ENCODE measurements at places on chromosomes 1 and 21. TPM values are rescaled to one million over a fixed set of nuclear protein-coding genes. Genes with fewer than 3 reads are reported as not detected.

SLC2A5 gene
- 0.11 TPM for total RNA-seq

FCRLB gene
- total RNA-seq, result 6.0 TPM

S100A3 gene
- total RNA-seq, result not detected

GRCh38 chr21:42266971-42267556 is 48.1 kb downstream of the ABCG1 start:
- no peak for DNase-seq

GRCh38 chr1:156910309-156910782 is 10.1 kb upstream of the LRRC71 start:
- peak; percentile 44 for DNase-seq

DNA sequence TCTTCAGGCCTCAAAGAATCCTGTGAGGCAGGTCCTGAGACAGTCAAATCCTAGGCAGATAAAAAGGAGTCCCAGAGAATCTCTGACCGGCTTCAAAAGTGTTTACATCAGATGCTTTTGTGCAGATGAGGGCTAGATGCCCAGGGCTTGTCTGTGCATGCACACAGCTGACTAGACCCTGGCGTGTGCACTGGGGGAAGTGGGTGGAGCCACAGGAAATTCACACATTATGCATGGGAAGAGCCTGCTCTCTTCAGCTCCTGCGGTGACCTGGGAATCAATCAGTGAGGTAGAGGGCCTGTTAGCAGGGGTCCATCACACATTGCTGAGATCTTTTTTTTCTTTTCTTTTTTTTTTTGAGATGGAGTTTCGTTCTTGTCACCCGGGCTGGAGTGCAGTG is 36.6 kb upstream of the NHLH2 start:
- DNase-seq, result no peak

GRCh38 chr1:23044035-23044434 is 24.8 kb downstream of the KDM1A start:
- no peak for DNase-seq

DNA sequence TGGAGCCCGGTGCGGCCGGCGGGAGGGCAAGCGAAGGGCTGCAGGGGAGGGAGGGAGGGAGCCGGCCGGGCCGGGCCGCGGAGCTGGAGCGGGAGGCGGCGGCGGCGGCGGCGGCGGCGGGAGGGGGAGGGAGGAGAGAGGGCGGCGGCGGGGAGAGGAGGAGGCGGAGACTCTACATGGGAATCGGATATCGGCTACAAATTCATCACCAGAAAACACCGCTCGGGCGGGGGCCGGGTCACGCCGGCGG is at the start of gene AKT3:
Gene AKT3 (minus strand): TSS at position 42 of the 250 bp plus-strand sequence. CDS start 7,073 bp downstream, outside the sequence.
- peak; percentile 73 for DNase-seq

GRCh38 chr1:14255233-14255632 is 343.3 kb upstream of the KAZN start:
- DNase-seq, result no peak
